ENCODE measurements at places on chromosomes 7 and 10.

- DNase-seq: no peak
Observed at GRCh38 chr10:105291571-105291970, 650.5 kb downstream of the SORCS3 start.

- no peak for DNase-seq
Observed at GRCh38 chr7:17558558-17559332, 260.3 kb downstream of the AHR start.

- no peak for DNase-seq
Observed at GRCh38 chr7:129053938-129054437, 923 bp downstream of the TNPO3 start.

DNA sequence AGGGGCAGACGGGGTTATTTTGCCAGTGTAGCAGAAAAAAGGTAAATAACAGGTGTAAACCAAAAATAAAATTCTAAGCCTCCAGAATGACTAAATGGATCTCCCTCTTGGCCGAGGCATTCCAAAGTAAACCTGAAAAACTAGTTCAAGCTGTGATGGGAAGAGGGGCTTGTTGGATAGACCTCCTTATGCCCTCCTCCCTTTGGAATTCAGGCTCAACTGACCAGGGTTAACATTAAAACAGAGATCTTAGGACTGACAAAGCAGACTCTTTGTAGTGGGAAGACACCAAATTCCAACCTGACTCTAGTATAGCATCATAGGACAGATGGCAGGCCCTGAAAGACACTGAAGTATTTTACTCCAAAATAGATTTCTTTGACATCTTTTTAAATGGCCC, 113.8 kb upstream of the ITGB1 start:
- no peak for DNase-seq

DNA sequence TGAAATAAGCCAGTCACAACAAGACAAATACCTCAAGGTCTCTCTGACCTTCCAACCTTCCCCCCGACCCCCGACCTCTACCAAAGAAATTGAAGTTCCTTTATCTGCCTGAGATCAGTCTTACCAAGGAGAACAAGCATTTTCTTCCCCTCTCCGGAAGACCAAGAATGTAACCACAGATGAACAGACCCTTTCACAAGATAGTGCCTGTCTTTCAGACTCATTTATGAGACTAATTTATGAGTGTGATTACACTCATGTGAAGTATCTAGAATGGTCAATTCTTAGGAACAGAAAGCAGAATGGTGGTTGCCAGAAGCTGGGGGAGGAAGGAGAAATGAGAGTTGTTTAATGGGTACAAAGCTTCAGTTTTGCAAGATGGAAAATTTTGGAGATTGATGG, 108.9 kb upstream of the MKLN1 start:
- no peak for DNase-seq
